ENCODE measurements at places on chromosomes 1 and 21.

DNA sequence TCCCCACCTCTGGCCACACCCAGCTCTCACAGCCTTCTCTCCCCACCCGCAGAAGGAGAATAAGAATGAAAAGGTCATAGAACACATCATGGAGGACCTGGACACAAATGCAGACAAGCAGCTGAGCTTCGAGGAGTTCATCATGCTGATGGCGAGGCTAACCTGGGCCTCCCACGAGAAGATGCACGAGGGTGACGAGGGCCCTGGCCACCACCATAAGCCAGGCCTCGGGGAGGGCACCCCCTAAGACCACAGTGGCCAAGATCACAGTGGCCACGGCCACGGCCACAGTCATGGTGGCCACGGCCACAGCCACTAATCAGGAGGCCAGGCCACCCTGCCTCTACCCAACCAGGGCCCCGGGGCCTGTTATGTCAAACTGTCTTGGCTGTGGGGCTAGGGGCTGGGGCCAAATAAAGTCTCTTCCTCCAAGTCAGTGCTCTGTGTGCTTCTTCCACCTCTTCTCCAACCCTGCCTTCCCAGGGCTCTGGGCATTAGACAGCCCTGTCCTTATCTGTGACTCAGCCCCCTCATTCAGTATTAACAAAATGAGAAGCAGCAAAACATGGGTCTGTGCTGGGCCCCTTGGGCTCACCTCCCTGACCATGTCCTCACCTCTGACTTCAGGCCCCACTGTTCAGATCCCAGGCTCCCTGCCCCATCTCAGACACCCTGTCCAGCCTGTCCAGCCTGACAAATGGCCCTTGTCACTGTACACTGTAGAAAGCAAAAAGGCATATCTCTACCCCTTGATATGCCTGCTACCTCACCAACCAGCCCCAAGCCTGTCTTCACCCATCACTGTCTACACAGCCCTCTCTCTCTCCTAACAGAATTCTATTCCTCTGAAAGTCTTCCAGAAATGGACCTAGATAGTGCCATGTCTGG lies 3.2 kb downstream of the S100A9 start:
- DNase-seq, result no peak

DNA sequence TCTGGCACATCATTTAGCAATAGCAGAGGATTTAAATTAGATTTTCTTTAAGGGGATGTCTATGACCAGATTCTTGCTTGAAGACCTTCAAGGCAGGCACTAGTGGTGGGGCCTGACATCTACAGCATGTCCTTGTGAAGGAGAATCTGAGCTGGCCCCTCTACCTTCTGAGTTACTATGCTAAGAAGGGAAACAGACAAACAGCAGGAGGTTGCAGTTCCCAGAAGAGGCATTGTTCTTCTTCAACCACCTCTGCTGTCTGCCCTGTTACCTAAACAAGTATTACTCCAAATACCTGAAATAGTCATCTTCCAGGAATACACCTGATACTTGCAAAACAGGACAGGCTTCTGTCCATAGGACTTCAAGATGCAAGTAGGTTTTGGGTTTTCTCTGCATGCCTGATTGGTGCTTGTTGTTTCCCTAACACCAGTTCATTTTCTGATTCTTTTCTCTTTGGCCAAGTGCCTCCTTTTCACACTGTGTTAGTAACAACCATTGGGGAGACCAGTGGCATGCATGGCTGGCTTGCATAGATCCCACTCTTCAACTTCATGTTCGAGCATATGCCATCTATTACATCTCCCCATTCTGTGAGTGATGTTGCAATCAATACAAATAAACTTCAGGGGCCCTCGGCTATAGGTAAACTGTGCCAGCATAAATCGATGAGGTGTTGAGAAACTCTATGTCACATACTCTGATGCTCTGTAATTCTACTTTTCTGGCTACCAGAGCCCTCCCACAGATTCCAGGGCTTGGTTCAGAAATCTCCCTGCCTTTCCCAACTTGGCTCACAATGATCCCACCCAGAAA lies 93.0 kb upstream of the DUSP10 start:
- no peak for DNase-seq

DNA sequence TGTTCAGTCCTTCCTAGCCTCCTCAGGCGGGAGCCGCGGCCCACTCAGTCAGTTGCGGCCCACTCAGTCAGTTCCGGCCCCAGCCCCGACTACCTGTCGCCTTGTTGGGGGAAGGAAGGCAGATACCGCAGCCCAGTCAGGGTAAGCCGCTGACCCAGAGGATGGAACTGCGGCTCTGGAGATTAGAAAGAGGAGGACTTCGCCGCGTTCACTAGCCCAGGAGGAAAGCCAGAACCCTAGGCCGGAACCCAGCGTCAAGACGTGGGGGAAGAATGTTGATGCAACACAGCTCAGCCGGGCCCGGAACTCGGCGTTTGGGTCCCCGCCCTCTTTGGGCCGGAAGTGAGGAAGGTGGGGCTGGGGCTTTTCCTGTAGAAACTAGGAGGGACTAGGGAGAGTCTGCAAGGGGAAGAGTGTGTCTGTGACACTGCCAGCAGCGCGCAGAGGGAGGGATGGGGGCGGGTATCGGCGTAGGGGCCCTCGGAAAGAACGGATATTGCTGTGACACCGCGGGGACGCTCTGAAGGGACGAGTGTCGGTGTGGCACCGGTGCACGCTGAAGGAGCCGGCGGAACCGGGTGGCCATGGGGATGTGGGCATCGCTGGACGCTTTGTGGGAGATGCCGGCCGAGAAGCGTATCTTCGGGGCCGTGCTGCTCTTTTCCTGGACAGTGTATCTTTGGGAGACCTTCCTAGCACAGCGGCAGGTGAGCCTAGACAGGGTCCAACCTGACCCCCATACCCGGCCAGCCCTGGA lies at the start of gene ZMPSTE24:
Gene ZMPSTE24, plus strand, starts transcription at position 549 of the 757 bp plus-strand sequence. Its CDS starts 36 bp downstream, at position 585.
- peak; percentile 98 for DNase-seq

DNA sequence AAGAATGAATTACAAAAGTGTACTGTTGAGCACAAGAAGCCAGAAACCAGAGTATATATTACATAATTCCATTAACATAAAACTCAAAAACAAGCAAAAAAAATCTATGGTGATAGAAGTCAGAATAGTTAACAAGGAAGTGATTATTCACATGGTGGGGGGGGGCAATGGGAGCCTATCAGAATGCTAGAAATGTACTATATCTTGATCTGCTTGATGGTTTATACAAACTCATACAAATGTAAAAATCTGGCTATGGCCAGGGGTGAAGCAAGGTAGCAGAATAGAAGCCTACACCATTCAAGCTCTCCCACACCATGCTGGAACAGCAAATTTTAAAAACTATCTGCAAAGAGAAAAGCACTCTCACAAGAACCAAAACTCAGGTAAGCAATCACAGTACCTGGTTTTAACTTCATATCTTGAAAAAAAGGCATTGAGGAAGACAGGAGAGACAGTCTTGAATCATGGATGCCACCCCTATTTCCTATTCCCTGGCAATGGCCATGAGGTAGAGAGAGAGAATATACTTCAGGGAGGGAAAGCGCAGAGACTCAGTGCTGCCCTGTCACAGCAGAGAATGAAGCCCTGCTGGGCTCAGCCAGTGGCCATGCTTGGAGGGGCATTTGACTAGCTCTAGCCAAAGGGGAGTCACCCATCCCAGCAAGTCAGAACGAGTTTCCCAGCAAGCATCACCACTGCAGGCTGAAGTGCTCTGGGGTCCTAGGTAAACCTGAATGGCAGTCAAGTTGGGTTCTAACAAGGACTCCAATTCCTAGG lies 73.8 kb downstream of the CDC42BPA start:
- no peak for DNase-seq

DNA sequence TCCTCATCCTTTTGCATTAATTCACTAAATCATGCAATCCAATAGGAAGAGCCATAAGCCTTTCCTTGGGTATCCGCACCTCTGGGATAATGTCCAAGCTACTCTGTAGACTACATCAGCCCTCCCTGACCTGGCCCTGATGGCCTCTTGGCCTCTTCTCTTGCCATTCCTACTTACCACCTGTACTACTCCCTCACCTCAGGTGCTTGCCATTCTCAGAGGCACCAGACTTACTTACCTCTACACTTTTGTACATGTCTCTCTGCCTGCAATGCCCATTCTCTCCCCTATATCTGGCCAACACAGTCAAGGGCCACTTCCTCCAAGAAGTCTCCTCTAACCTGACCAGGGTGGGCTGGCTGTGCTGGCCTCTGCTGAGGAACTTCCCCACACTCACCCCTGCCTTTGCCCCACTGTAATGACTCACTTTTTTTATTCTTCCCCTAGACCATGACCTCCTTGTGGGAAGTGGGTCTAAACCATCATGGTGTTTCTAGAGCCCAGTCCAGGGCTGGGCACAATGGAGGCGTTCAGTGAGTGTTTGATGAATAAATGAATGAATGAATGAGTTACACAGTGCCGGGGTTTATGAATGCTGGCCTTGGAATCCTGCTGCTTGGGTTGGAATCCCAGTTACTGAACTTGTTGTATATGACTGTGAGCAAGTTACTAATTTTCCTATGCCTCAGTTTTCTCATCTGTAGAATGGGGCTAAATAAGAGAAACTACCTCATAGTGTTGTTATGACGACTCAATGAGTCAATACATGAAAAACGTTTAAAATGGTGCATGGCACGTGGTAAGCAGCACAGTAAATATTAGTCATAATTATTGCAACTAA lies 179.8 kb downstream of the FOXD2 start:
- DNase-seq, result no peak

DNA sequence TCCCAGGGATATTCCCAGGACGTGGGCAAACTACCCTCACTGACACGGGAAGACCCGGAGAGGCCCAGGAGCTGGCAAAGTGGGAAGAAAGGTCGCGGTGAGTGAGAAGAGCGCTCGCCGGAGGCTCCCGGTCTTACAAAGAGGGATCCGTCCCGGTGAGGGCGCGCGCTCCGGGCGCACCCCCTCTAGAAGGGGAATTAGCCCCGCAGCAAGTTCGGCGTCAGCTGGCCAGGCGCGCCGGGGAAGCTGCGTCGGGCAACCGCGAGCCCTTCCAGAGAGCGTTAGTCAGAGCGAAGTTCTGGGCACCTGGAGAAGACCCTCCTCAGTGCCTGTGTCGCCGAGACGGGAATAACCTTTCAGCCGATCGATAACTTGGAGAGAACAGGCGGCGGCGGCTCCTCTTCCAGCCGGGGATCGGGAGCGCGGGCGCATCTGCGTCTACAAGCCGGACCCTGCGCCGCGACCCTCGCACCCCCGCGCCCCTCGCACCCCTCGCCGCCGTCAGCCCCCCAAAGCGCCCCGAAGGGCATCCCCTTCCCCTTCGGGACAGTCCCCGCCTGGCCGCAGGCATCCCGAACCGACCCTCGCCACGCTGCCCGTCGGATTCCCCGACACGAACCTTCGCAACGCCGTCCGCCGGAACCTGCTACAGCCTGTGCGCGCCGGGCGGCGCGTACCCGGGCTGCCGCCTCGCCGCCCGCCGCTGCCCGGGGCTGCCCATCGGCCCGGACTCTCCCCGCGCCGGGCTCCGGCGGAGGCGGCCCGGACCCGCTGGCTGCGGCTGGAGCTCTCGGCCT lies 485 bp downstream of the SIPA1L2 start:
- DNase-seq, result no peak

DNA sequence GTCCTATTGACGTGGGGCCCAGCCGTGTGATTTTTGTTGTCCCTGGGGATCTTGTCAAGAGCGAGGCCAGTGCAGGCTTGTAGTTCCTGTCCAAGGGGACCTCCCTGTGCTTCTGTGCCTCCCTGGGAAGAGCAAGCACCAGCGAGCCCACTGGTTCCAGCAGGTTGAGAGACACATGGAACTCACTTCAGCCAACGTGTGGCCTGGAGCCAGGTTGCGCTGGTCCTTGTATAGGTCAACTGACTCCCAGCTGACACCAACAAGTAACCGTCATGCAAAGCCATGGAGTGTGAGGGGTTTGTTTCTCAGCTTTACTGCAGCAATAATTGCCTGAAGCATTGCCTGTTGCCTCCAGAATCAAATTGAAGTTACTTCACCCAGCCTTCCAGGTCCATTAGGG lies 63.0 kb downstream of the DISP3 start:
- no peak for DNase-seq

DNA sequence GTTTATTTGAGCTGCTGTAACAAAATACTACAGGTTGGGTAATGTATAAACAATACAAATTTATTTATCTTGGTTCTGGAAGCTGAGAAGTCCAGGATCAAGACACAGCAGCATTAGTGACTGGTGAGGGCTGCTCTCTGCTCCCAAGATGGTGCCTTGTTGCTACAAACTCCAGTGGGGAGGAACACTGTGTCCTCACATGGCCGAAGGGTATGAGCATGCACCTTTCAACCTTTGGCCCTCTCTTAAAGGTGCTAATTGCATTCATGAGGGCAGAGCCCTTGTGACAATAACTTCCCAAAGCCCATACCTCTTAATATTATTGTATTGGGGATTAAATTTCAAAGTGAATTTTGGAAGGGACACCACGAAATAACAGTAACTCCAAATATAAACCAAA lies 55.3 kb upstream of the ATP1B1 start:
- no peak for DNase-seq

DNA sequence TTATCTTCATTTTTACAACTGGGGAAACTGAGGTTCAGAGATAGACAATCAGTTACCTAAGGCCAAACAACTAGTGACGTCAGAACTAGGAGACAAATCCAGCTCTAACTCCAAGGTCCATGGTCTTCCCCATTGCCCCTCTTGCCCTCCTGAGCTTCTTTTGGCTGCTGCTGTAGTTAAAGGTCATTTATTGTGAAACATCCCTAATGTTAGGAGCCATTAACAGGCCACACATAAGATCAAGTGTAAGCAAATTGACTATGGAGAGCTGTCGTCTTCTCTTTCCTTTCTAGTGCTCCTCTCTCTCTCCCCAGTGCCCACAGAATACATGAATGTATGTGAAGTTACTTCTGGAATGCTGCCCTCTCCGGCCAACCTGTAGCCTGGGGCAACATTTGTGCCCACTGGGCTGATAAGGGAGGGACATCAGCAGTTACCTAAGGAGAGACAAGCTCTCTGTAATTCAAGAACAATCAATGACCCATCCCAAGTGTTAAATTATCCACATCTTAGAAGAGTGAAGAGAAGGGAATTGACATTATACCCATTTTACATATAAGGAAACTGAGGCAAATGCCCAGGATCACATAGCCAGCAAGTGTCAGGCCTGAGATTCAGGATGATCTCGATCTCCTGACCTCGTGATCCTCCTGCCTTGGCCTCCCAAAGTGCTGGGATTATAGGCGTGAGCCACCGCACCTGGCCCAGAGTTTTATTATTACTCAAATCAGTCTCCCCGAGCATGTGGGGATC lies 40.1 kb downstream of the PTAFR start:
- no peak for DNase-seq
